Myometrial cell (primary cell): ENCODE measurements at places on chromosomes 11 and 22. TPM values are rescaled to one million over a fixed set of nuclear protein-coding genes. Genes with fewer than 3 reads are reported as not detected.

Gene OR5A1
- not detected in 2 replicates for total RNA-seq

Gene POU2AF1
- total RNA-seq, result not detected in 2 replicates

Gene TESMIN
- total RNA-seq, result 1.9 and 6.6 TPM in 2 replicates

Gene MMP27
- not detected in 2 replicates for total RNA-seq

Gene LINC01488
- total RNA-seq, result not detected in 2 replicates

Gene FREY1
- 0.18 TPM in 1 of 2 replicates, not detected in the other for total RNA-seq

Gene RANGAP1
- 121 and 144 TPM in 2 replicates for total RNA-seq

Gene OR52N4
- not detected in 2 replicates for total RNA-seq

Gene DEFB131B
- not detected in 2 replicates for total RNA-seq

Gene GSTT2
- 1.2 TPM in 1 of 2 replicates, not detected in the other for total RNA-seq

Gene HOATZ
- total RNA-seq, result not detected in 2 replicates

Gene CFAP68
- 7.2 and 14.2 TPM in 2 replicates for total RNA-seq

Gene HEPN1
- not detected in 2 replicates for total RNA-seq

Gene CBLIF
- not detected in 2 replicates for total RNA-seq

Gene FIBIN
- 66.0 and 74.6 TPM in 2 replicates for total RNA-seq

Gene CNTN5
- not detected in 2 replicates for total RNA-seq

Gene MMP7
- total RNA-seq, result 0.71 TPM in 1 of 2 replicates, not detected in the other

Gene STARD10
- 19.0 and 20.6 TPM in 2 replicates for total RNA-seq

Gene MS4A4A
- not detected in 2 replicates for total RNA-seq

Gene LIF
- total RNA-seq, result 4.4 and 11.0 TPM in 2 replicates

Gene OR8G5
- not detected in 2 replicates for total RNA-seq

Gene KDM2A
- 22.2 and 22.5 TPM in 2 replicates for total RNA-seq

Gene OR2AT4
- total RNA-seq, result not detected in 2 replicates

Gene SAA4
- not detected in 2 replicates for total RNA-seq

Gene MOV10L1
- total RNA-seq, result 0.89 and 1.2 TPM in 2 replicates

Gene POU2AF3
- total RNA-seq, result not detected in 2 replicates

Gene TTC12
- 5.2 and 9.6 TPM in 2 replicates for total RNA-seq

Gene IL17REL
- total RNA-seq, result not detected in 2 replicates

Gene FAM181B
- not detected in 2 replicates for total RNA-seq

Gene NLRP6
- not detected in 2 replicates for total RNA-seq

Gene CASP4
- 102 and 120 TPM in 2 replicates for total RNA-seq

Gene ROBO4
- 5.5 and 8.6 TPM in 2 replicates for total RNA-seq
